ENCODE measurements at places on chromosomes 1 and 21. TPM values are rescaled to one million over a fixed set of nuclear protein-coding genes. Genes with fewer than 3 reads are reported as not detected.

CRYZL1 gene
- total RNA-seq: 35.2 TPM

LCE1D gene
- not detected for total RNA-seq

SELL gene
- total RNA-seq: 206 TPM

ZNF670 gene
- 4.3 TPM for total RNA-seq

CCDC185 gene
- total RNA-seq: not detected

C1orf116 gene
- total RNA-seq: 0.05 TPM

GBP6 gene
- total RNA-seq: 0.53 TPM

LPAR3 gene
- total RNA-seq: 0.23 TPM

COL24A1 gene
- not detected for total RNA-seq

CIART gene
- 5.9 TPM for total RNA-seq

HAX1 gene
- 177 TPM for total RNA-seq

UHMK1 gene
- total RNA-seq: 48.1 TPM

TNFSF18 gene
- not detected for total RNA-seq

TTC39A gene
- total RNA-seq: 0.11 TPM

C1orf53 gene
- not detected for total RNA-seq

PRAMEF4 gene
- not detected for total RNA-seq

TSPEAR gene
- not detected for total RNA-seq

NECAP2 gene
- 54.2 TPM for total RNA-seq

NMNAT1 gene
- total RNA-seq: 7.3 TPM

NOS1AP gene
- 0.34 TPM for total RNA-seq

KMO gene
- 0.33 TPM for total RNA-seq

NR1I3 gene
- not detected for total RNA-seq
